ENCODE measurements at places on chromosomes 7 and 10.

GRCh38 chr10:122461729-122462532, 578 bp downstream of the HTRA1 start:
- no peak for DNase-seq

GRCh38 chr10:116272440-116273283, at the start of gene GFRA1:
Gene GFRA1, minus strand, starts transcription at chr10:116273206. Its CDS starts 1,177 bp downstream, at chr10:116272029.
- DNase-seq, result peak; percentile 30

- no peak for DNase-seq
Observed at GRCh38 chr10:119263951-119264617, 56.7 kb downstream of the GRK5 start.

DNA sequence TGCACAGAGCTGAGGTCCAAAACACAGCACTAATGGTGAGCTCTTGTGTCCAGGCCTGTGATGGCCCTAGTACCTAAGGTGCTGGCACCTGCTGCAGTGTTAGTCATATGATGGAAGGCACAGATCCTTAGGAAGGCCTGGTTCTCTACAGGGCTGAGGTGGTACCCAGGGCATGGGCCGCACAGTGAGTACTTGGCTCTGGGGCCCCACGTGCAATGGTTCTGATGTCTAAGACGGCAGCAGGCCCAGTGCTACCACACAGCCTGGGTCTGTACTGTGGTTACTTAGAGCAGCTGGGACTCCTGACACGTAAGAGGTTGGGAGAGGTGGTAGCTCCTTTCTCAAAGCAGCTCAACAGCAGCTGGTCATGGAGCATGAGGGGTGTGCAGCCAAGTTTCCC, 70.6 kb upstream of the MAGI2 start:
- no peak for DNase-seq

DNA sequence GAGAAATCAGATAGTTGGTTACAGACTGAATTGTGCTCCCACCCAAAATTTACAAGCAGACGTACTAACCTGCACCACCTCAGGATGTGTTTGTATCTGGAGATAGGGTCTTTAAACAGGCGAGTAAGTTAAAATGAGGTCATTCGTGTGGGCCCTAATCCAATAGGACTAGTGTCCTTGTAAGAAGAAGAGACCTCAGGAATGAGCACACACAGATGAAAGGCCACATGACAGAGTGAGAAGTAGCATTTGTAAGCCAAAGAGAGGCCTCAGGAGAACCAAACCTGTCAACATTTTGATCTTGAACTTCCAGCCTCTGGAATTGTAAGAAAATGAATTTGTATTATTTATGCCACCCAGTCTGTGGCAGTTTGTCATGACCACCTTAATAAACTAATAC, 149.5 kb upstream of the VWC2 start:
- DNase-seq, result no peak

DNA sequence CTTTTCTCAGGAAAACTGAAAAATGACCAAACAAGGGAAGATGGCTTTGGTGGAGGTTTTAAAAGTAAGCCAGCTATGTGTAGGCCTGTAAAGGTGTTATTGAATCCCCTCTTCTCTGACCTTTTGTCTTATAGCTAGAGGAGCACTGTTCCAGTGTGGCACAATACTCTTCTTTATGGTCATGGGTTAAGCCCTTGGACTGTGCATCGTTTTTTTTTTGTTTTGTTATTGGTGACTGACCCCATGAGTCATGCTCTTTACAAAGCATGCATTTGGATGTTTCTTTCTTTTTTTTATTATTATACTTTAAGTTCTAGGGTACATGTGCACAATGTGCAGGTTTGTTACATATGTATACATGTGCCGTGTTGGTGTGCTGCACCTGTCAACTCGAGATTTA, 19.6 kb upstream of the FAM25A start:
- DNase-seq, result peak; percentile 58

GRCh38 chr10:24448351-24448999, 239.5 kb downstream of the KIAA1217 start:
- peak; percentile 87 for DNase-seq

GRCh38 chr10:133336577-133337369, at the start of gene CALY:
Gene CALY, minus strand, starts transcription at chr10:133336896. Its CDS starts 7,907 bp downstream, at chr10:133328989.
- DNase-seq, result no peak

DNA sequence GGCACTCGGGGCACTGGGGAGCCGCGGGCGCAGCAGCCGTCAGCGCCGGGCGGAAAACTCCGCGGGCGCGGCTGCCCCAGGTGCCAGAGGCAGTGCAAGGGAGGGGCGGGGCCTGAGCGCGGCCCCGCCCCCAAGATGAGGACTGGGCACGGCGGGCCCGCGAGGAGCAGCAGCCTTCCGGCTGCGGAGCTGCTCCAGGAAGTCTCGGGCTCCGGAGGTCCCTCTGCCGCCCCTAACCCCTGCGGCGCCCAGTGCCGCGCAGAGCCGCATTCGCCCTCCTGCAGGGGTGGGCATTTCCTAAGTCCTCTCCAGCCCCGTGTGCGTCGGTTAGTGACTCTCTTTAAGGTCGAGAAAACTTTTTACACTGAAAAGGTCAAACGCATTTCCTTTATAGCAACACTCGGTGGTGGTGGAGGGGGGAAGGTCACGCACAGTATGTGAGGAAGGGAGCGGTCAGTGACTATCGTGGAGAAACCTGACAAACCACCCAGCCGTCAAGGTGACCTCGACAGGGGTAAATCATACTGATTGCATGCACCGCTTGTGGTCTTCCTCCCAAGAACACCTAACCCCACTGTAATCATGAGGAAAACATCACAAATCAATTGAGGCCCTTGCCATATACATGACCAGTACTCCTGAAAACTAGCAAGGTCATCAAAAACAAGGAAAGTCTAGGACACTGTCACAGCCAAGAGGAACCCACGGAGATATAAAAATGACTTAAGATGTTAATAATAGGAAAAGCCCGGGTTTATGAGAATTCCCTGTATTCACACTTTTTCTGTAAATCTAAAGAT, at the start of gene ANXA11:
ANXA11 (minus strand) TSS at position 61 of the 800 bp plus-strand sequence. CDS start 32,676 bp downstream, outside the sequence.
- DNase-seq, result peak; percentile 81

GRCh38 chr10:30114881-30115625, 55.7 kb upstream of the JCAD start:
- DNase-seq, result no peak

Data from ELR (cell line).